Kidney capillary endothelial cell (primary cell): ENCODE measurements at places on chromosomes 1 and 21.
A peak's percentile ranks its signal among the peaks of the same experiment; 100 is the strongest.

GRCh38 chr1:183735069-183735860 is 69.7 kb upstream of the RGL1 start:
- no peak for DNase-seq

GRCh38 chr1:15627343-15627988 is 10.2 kb downstream of the DDI2 start:
- DNase-seq: no peak

- no peak for DNase-seq
Measured at GRCh38 chr1:239884796-239885195, 206.9 kb upstream of the FMN2 start.

DNA sequence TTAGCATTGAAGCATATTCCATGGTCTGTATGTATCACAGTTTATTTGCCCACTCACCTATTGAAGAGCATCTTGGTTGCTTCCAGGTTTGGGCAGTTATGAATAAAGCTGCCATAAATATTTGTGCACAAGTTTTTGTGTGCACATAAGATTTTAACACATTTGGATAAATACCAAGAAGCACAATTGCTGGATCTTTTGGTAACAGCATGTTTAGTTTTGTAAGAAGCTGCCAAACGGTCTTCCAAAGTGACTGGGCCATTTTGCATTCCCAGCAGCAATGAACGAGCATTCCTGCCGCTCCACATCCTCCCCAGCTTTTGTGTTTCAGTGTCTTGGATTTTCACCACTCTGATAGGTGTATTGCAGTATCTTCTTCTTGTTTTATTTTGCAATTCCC is 62.7 kb downstream of the PDE9A start:
- no peak for DNase-seq

- peak; percentile 32 for DNase-seq
Measured at GRCh38 chr21:17270229-17270628, 242.6 kb upstream of the CXADR start.

DNA sequence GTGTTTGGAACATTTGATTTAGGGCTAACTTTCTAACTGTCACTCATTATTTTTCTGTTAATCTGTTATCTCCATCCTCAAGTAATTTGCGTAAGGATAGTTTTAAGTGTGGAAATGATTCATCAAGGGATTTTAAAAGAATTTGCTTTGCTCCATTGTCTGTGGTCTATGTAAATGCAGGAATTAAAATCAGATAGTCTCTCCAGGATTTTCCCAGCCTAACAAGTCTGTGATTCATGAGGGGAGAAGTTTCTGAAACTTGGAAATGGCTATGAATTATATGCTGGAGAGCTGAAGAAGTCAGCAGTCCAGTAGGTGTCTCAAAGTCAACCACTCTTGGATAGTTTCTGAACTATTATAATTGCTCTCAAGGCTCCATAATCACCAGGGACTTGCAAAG is 264.5 kb downstream of the MRPL39 start:
- no peak for DNase-seq

- DNase-seq: no peak
Measured at GRCh38 chr1:67708606-67709005, 23.6 kb downstream of the GADD45A start.

DNA sequence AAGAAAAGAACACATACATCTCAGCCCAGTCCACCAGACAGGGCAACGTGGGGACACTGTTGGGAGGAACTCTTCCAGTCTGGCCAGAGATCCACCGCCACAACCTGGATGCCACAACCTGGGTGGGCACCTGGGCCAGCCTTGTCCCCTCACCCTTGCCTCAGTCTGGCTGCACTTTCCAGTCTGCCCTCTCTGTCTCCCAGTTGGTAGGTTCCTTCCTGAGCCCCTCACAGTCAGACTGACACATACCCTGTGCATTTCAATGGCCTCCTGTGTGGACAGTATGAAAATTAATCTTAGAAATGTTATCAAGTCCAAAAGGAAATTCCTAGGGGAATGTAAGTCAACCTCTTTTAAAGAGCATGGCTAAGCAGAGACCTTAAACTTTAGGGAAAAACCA is 49.5 kb downstream of the DDX20 start:
- no peak for DNase-seq

GRCh38 chr21:43716376-43717165 is 2.4 kb upstream of the PDXK start:
- no peak for DNase-seq

DNA sequence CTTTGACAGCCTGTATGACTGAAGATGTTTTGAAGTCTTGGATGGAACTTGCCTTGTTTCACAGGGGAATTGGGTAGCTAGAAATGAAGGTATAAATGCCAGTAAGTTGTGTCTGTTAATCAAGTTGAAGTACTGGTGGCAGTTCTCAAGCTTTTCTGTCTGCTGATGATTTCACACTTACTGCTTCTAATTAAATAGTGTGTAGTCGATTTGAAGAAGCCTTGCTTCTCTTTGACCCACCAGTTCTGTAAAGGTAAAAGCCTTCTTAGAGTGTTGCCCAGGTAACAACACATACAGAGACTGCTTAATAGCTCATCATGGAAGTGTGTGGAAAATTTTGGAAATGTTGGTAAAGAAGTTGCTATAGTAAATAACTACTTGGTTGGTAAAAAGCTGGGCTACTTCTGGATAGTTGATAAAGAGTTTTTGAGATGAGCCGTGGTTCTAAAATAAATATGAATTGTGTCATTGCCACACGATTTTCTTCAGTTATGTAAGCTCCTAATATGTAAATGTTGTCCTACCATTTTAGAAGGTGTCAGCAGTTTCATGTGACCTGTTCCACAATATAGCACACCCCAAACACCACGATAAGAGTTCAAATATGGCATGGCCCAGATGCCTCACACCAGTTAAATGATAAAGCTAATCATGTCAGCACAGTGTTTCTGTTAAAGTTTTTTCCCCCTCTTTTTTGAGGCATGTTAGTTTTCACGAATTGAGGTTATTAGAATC is 7.4 kb downstream of the RABGAP1L start:
- no peak for DNase-seq

DNA sequence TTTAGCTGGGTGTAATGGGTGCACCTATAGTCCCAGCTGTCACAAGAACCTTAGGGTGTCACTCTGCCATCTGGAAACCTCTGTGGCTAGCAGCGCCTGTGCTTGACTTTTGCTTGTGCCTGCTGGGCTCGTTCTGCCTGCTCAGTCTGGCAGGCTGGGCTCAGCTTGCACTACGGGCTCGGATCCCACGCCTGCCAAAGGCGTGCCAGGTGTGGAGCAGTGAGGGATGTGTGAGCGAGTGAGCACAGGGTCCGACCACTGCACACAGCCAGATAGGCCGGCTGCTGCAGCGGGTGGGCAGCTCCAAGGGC is 2.8 kb upstream of the LSM10 start:
- no peak for DNase-seq

- DNase-seq: no peak
Measured at GRCh38 chr1:207659545-207660153, 14.7 kb downstream of the CR1L start.

DNA sequence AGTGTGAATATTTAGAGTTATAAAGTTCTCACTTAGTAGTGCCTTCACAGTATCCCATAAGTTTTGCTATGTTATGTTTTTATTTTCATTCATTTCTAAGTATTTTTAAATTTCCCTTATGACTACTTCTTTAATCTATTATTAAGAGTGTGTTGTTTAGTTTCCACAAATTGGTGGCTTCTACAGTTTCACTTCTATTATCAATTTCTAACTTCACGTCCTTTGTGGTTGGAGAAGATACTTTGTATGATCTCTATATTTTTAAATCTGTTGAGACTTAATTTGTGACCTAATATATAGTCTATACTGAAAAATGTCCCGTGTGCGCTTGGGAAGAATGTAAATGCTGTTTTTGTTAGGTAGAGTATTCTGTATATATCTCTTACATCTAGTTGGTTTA is 11.7 kb downstream of the CHIA start:
- DNase-seq: no peak

GRCh38 chr1:25615563-25616094 is 962 bp upstream of the MAN1C1 start:
- DNase-seq: no peak

GRCh38 chr1:81936853-81937252 is 136.1 kb downstream of the ADGRL2 start:
- DNase-seq: no peak

GRCh38 chr21:17900281-17900989 is 81.3 kb upstream of the C21orf91 start:
- no peak for DNase-seq

- no peak for DNase-seq
Measured at GRCh38 chr1:160629286-160630210, 17.3 kb downstream of the SLAMF1 start.

GRCh38 chr1:20185834-20186782 is at the start of the genes PLA2G2C and UBXN10:
PLA2G2C (minus strand) TSS chr1:20186518; CDS start chr1:20177363, 9,155 bp downstream.
UBXN10 (plus strand) TSS chr1:20186096; CDS start chr1:20190562, 4,466 bp downstream.
- DNase-seq: no peak

DNA sequence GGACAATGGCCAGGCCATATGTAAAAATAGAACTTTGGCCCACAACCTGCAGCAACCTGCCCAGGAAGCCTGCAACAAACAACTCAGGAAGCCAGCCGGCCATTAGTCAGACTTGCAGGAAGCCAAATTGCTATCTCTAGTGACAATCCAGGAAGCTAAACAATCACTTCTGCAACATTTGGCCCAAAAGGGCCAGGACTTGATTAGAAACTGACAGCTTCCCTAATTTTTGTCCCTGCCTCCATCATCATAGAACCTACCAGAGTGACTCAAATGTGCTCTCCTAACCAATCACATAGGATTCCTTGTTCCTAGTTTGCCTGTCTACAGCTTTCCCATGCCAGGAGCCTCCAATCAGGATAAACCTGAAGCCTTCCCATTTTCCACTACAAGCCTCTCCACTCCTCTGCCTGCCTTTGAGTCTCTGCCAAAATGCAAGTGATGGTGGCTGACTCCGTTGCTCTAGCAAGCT is 639.3 kb downstream of the PTPRU start:
- peak; percentile 97 for DNase-seq

GRCh38 chr1:175818929-175819328 is 75.5 kb upstream of the TNR start:
- DNase-seq: no peak

GRCh38 chr1:192635939-192636338 is at the start of gene RGS13:
RGS13 (plus strand) TSS chr1:192636147; CDS start chr1:192644335, 8,188 bp downstream.
- no peak for DNase-seq

DNA sequence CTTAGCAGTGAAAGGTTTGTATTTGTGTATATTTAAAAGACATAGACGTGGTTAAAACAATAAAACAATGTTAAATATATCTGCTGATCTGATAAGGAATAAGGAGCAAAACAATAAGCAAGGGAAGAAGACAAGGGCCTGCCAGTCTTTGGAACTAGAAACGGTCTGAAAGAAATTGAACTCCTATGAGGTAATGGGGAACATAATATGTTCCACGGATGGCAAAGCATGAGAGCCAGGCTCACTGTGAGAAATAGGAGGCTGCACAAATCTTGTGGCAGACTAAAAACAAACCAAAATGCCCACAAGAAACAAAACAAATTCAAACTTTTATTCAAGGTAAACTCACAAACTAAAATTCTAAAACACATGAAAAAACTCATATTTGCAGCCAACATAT is 150.5 kb downstream of the NTMT2 start:
- no peak for DNase-seq

GRCh38 chr21:32580949-32581348 is 4.4 kb downstream of the TCP10L start:
- no peak for DNase-seq

GRCh38 chr1:94122201-94122970 is 1.4 kb upstream of the ABCA4 start:
- DNase-seq: no peak

- DNase-seq: no peak
Measured at GRCh38 chr21:14870853-14871149, 194.0 kb downstream of the NRIP1 start.

DNA sequence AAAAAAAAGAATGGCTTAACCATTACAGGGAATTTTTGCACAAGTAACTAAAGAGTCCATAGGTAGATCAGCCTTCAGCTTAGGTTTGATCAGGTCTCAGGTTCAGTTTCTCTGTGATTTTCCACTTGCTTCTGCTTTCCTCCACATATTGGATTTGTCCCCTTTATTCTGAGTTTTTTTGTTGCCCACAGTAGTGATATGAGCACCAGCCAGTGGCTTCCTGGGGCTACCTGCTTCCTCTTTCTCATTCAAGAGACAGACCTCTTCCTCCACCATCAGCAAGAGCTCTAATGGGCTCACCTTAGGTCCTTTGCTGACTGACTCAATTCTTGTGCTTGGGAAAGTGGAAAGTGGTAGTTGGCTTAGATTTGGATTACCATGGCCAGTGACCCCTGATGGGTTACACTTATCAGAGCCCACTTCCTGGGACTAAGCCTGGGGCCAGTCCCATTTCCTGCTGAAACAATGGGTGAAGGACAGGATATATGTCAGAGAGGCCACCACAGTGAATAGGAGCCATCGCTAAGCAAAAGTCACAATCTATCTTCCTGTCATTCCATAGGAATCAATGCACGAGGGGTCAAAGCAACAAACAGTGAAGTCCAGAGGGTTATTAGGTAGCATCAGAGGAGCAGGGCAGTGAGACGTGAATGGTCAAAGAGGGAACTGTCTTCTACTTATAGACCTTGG is 12.8 kb upstream of the PLA2G2E start:
- DNase-seq: no peak

DNA sequence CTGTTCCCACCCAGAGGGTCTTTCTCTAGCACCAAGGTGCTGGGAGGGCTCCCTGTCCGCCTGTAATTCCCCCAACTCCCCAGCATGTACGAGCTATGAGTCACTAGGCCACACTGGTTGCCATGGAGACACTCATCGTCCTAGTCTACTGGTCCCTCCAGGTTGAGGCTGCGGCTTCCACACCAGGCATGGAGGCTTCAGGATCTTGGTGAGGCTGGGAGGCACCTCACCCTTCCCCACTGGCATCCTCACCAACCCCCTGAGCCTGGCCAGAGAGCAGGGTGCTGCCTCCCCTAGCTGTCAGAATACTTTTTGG is 75.6 kb upstream of the KAZN start:
- DNase-seq: no peak

DNA sequence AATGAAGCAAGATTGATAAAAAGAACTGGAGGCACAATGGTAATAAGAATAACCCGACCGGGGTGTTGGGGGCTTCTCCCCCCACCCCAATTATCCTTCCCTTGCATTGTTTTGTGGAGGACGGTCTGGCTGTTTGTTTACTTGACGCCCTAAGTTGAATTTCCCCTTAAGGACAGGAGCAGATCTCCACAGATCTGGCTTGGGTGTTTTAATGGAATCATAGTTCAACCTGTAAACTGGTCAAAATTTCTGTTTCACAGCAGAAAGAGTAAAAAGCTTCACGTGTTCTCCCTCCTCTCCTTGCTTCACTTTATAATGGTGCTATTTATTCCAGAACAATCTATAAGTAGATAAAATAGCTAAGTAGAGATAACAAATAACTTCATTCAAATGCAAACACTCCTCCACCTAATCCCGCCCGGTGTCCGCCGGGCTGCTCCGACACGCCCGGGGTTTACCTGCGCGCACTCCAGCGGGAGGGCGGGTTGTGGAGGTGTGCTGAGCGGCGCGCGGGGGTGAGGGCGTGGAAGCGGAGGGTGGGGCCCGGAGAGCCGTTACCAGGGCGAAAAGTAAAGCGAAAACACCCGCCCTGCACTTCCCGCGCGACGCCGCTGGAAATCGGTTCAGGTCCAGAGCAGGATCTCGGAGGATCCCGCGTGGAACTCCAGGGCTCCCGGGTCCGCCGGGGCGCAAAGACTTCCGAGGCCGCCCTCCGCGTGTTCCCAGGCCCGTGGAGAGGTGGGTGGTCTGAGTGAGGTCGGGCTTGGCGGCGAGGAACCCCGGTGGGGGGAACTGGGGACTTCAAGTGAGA is 2.0 kb upstream of the ATF3 start:
- no peak for DNase-seq

GRCh38 chr1:77541162-77541545 is 141.3 kb downstream of the ZZZ3 start:
- DNase-seq: no peak

- no peak for DNase-seq
Measured at GRCh38 chr1:172653015-172653709, 5.7 kb upstream of the FASLG start.
